ENCODE measurements at places on chromosomes 5 and 9.

GRCh38 chr9:5500441-5501235 is 9.7 kb upstream of the PDCD1LG2 start:
- peak; percentile 78 for DNase-seq

GRCh38 chr9:2085716-2086115 is 70.6 kb downstream of the SMARCA2 start:
- DNase-seq: peak; percentile 87

DNA sequence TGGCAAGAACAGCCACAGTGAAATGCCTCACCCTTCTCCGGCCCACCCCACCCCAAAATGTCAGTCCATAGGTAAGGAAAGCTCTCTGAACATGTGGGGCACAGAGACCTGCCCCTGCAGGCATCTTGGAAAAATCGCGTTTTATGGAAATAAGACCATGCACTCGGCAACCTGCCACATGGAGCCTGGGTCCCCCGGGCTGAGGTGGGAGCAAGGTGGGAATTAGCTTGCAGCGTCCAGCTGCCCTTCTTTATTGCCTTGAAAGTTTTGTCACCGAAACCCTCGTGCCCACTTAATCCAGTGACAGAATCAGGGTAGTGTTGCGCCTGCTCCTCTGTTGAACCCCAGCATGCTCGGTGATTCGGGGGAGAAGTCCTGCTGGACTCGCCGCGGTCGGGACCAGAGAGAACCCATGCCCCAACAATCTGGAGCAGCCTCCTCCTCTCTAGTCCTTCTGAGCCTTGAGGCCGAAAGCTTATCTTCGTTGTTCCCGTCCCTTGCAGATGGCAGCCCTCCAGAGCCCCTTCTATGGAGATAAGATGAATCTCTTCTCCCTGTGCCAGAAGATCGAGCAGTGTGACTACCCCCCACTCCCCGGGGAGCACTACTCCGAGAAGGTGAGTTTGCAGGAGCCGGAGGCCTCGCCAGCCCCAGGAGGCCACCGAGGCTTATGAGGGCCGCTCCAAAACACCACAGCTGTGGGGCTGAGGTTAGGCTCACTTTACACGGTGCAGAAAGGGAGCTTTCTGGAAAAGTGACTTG is 67.9 kb downstream of the PSMB7 start:
- no peak for DNase-seq

- no peak for DNase-seq
Measured at GRCh38 chr9:99867536-99867935, 38.9 kb upstream of the STX17 start.

DNA sequence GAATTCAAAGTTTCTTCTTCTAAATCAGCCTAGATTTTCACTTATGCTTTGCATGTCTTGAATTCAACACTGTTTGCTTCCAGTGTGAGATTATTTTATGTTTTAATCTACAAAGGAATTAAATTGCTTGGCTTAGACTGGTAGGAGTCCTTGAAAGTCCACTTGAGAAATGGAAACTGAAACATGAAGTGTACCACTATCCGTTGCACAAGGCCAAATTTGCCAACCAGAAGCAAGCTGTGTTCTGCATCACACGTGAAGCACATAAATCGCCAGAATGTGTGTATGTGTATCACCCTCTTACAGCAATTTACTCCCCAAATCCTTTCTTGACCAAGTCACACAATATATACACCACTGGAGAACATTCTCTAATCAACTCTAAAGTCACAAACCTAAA is 10.3 kb downstream of the SEMA6A start:
- DNase-seq: no peak

- no peak for DNase-seq
Measured at GRCh38 chr9:122084026-122084675, 9.0 kb downstream of the TTLL11 start.

DNA sequence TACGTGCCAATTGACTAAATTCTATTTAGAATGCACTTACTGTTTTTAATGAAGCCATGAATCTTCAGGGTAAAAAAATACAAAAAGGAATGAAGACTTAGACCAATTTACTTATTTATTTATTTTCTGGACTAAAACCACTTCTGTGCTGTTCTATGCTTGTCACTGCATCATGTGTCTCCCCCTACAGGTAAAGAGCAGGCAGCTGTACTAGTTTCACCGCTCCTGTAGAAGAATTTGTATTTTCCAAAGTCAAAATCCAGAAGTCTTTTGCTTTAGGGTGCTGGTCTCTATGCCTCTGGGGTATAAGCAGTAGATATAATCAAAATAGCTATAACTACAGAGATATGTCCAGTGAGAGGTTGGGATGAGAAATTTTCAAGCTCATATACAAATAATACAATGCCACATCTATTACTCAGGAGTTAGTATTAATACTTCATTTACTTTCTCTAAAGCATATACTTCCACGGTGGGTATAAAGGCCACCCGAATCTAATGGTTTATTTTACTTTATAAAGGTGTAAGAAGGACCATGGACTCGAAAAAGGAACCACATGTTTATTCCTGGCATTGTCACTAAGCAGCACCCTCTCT is 591.5 kb downstream of the RAB3C start:
- DNase-seq: peak; percentile 92

DNA sequence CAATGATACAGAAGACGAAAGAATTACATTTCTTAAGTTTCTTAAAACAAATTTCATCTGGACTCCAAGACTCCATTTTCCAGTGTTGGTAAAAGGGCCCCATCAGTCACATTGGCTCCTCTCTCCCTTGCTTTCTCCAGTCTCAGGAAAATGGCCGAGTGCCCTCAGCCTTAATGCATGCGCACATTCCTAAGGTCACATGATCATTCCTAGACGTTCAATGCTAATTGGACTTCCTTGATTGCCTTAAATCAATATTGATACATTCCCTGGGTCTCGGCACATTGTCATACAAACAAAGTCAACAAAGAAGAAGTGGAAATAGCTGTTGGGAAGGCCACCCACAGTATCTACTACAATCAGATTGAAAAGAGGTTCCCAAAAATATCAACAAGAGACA is 413.6 kb upstream of the GRAMD2B start:
- no peak for DNase-seq

DNA sequence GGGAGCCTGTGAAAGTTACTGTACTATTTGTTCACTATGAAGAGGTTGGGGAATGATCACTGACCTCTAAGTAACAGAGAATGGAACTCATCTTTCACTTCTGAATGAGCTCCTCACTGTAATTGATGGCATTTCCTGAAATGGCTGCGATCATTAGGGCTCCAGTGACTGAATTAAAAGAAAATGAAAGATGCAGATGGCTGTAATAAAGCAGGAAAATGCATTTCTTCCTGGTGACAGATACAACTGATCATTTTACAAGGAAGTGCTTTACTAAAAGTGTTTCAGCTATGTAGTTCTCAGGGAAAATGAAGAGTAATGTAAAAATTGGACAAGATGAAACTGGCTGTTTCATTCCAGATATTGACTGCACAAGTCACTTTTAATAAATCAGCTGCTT is 1200.6 kb upstream of the NUDT12 start:
- DNase-seq: no peak

GRCh38 chr5:142179776-142180387 is 71.3 kb downstream of the NDFIP1 start:
- no peak for DNase-seq

- DNase-seq: peak; percentile 70
Measured at GRCh38 chr9:75039009-75039408, 10.9 kb upstream of the CARNMT1 start.

DNA sequence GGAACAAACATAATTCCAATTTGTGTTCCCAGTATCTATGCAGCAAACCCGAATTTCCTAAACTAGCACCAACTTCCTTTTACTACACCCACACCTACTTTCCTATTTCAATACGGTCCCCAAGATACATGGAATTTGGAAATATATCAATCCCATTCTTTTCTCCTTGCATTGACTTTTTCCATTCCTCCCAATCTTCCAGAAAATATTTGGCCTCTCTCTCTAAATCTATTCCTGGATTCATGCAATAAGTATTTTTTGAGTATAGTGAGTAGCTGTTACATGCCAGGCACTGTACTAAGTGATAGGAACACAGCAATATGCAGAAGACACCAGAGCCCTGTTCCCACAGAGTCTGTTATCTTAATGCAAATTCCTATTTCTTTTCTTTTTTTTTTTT is 216.2 kb upstream of the PIK3R1 start:
- no peak for DNase-seq

DNA sequence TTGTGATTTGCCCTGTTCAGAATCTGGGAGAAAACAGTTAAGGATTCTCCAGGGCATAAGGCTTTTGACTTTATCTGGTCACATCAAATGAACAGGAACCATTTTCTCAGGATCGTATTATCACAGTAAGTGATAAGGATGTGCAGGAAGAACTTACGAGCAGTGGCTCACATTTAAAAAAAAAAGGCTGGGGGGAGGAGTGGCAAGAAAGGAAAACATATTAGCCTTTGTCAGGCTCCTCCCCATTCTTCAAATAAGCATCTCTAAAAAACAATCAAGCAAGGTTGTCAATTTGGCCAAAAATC is 234.3 kb upstream of the TMEM161B start:
- DNase-seq: peak; percentile 9

DNA sequence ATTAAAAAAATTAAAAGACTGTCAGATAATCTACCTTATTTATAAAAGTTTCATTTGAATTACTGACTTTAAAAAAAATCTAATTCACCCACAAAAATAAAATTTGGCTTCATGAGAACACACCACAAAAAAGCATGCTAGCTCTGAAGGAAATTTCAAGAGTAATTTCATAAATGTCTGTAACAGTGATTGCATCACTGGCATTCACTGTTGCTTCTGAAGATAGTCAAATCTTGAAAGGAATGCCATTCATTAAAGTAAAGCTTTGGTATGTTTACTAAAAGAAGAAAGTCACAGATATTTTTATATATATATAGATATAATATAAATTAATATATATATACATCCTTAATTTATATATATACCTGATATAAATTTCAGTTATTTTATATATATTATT is 43.4 kb downstream of the NADK2 start:
- no peak for DNase-seq

- DNase-seq: no peak
Measured at GRCh38 chr5:5220901-5221631, 80.9 kb downstream of the ADAMTS16 start.

DNA sequence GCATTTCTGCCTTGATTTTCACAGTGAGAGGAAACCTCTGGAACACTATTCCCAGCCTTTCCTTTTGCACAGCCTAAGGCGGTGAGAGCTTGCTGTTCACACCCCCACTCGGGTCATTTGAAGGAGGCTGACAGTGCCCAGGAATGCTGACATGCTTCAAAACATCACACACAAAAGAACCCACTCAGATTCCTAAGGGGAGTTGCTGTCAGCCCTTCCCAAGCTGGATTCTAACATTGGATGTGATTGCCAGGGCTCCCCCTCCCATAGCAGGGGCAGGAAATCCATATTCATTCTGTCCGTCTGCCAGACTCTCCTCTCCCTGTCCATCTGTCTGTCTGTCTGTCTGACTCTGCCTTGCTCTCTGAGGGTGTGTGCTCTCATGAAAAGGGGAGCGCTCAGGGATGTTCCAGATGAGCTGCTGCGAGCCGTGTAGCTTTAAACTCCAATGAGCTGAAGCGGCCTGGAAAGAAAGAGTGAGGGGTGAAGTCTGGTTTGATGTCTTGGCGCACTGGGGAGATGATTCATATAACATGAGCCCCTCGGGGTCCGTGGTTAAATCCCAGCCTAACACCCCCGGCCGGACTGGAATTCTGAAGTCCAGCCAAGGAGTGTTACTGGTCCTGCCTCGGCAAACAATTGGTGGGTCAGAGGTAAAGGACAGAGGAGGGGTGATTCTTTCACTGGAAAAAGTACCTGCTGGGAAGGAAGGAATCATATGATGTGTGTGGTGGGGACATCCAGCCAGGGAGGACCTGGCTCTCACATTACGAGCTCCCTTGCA is 517.0 kb downstream of the CCDC171 start:
- DNase-seq: peak; percentile 38

DNA sequence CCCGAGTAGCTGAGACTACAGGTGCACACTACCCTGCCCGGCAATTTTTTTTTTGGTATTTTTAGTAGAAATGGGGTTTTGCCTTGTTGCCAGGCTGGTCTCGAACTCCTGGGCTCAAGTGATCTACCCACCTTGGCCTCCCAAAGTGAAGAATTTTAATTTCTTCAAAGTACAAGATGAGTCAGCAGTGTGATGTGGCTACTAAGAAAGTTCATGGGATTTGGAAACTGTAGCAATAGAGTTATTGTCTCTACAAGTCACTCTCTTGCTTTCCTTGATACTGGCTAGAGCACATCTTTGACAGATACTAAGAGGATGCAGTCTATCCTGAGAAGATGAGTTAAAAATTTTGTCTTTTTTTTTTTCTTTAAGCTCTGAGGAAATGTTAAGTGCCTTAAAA is 1.6 kb downstream of the CREB3 start:
- no peak for DNase-seq

GRCh38 chr5:15933259-15934207 is 246.1 kb downstream of the MARCHF11 start:
- DNase-seq: peak; percentile 11

DNA sequence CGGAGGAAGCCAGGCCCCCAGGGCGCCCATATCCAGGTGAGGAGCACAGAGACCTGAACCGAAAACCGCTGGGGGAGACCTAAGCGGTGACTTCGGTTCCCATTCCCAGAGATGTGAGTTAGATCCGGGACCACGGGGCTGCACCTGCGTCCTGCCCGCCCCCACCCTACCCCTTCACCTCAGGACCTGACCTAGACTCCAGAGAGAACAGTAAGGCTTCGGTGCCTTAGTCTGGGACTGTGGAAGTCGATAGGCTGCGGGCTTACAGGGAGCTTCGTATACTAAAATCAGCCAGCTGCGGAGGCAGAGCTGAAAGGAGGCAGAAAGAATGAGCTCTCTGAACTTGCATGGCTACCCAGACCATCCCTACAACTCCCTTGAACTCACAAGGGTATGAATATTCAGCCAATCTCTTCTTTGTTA is 518 bp upstream of the FAM13B start:
- no peak for DNase-seq

- DNase-seq: peak; percentile 99
Measured at GRCh38 chr5:159178978-159179377, 30.4 kb downstream of the RNF145 start.

DNA sequence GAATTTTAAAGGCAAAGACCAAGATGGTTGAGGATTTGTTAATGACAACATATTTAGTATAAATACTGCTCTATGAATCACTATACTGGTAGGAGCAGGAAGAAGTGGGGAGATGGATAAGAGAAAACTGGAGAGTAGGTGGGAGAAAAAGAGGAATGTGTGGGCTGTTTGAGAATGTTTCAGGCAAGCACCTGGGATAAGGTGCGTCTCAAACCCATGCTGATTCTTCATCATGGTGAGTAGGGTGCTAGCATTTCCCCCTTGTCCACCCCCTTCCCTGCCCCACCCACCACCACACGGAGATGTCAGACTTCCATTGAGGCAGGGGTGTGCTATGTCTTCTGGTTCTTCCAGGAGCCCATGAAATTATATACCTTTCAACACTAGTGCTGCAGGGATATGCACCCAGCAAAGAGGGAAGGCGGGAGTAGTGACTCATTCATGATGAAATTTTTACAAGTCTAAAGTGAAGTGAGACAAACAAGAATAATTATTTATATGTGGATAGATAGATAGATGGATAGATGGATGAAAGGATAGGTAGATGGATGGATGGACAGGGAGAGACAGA is 54.3 kb downstream of the MTX3 start:
- DNase-seq: peak; percentile 21

GRCh38 chr9:36974731-36975130 is 59.3 kb downstream of the PAX5 start:
- DNase-seq: no peak
